Cerebellum (tissue), 4 donors: ENCODE measurements at places on chromosomes 7 and 10.

GRCh38 chr10:3136763-3137611, 35.6 kb downstream of the PITRM1 start:
- no peak for DNase-seq

DNA sequence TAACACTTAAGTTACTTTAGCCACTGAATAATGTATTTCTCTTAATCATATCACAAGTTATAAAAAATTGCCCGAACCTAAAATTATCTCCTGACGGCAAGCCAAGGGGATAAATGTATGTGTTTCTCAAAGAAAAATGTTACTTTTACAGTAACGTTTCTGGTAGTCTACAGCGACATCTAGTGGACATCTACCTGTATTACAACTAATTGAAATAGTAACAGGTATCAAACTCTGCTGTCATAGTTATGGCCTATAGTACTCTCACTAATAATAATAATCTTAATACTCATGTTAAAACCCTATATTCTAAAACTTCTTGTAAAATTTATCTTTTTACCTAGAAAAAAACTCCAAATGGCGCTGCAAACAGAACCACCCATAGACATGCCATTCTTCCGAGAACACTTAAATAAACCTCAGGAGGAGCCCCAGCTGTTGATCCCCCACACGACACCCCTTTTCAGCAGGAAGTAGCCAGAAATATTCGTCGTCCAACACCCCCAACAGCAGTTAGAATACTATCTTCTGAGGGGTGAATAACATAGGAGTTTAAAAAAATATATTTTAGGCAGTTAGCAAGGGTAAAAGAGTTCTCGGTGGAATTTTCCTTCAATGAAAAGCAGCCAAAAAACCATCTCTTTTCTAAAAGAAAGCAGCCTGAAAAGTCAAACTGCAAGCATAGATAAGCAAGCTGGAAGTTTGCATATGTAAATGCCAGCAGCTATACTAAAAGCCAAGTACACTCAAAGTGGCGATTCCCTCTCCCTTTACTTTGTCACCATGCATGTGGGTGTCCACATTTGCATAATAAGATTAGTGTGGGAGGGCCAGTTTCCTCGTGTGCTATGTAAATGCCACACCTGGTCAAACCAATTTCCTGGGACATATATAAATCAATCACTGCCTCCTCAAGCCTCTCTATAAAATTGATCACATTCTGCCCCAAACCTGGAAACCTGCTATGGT, 40.5 kb upstream of the ZNF107 start:
- no peak for DNase-seq

DNA sequence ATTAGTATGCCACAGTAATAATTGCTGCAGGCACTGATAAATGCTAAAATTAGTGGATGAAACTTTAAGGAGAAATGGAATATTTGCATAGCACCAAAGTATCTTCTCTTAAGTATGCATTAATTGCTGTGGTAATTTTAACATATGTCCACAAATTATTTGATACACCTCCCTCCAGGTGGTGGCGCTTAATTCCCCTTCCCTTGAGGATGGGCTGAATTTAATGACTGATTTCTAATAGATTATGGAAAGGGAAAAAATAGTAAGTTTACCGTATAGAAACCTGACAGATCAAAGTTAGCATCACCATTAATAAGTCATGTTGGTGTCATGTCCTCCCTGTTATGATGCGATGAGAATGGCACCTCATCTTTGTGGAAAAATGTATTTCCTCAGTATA, 519.2 kb downstream of the TFEC start:
- no peak for DNase-seq

- no peak for DNase-seq
These were observed 25.3 kb downstream of the IL2RA start for GRCh38 chr10:6036861-6037321.

GRCh38 chr7:92833024-92833765, 3.2 kb downstream of the CDK6 start:
- peak; percentile 71 for DNase-seq

DNA sequence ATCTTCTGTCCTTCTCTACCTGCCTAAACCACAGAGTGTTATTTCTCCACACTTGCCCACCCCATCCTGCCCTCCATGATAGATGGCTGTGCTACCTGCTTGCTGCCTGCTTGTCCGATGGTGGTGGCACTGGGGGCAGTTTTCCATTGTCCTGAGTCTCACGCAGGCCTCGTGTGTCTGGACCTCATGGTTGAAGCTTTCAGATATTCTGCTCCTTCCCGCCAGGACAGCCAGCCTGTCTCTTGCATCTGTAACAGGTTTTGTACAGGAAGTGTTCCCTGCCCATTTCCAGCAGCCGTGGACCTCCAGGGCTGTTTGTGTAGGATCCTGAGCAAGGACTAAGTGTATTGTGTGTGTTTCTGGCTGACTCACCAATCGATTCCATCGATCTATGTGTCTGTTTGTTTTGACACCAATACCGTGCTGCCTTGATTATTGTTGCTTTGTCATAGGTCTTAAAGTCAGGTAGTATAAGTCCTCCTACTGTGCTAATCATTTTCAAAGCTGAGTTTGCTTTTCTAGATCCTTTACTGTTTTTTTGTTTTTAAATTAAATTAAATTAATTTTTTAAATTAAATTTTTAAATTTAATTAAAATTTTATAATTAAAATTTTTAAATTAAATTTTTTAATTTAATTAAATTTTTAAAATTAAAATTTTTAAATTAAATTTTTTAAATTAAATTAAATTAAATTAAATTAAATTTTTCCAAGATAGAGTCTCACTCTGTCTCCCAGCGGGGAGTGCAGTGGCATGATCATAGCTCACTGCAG, 8.5 kb downstream of the IL15RA start:
- DNase-seq, result no peak

DNA sequence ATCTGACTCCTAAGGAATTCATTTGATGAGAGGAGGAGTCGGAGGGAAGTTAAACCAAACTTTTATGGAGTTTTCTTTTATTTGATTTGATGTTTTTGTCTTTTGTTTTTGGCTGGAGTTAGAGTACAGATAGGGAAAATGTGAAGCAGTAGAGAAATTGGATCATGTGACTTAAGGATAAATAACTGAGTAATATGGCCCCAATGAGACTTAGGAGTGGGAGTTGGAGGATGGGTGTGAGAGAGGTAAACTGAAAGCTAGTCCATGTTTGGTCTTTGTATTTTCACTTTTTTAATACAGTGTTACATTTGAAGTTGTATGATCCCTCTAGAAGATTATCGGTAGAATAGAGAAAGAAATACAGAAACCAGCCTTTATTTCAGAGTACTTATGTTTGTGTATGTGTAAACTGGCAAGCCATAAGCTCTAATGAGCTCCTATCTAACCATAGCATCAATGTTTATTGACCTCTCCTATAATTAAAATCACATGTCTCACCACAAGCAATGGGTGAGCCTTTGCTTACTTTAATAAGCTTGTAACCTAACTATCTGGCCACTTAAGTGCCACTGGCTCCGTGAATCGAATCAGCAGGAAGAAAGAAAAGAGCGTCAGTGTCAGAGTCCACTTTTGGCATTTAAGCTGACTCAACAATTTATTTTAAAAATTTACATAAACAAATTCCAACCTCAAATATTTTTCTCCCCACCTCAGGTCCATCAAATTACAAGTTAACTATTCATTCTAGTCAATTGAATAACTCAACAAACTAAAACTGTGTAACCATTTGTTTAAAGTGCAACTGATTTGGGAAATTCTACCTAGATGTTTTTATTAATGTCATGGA, 113.8 kb downstream of the EPDR1 start:
- no peak for DNase-seq

DNA sequence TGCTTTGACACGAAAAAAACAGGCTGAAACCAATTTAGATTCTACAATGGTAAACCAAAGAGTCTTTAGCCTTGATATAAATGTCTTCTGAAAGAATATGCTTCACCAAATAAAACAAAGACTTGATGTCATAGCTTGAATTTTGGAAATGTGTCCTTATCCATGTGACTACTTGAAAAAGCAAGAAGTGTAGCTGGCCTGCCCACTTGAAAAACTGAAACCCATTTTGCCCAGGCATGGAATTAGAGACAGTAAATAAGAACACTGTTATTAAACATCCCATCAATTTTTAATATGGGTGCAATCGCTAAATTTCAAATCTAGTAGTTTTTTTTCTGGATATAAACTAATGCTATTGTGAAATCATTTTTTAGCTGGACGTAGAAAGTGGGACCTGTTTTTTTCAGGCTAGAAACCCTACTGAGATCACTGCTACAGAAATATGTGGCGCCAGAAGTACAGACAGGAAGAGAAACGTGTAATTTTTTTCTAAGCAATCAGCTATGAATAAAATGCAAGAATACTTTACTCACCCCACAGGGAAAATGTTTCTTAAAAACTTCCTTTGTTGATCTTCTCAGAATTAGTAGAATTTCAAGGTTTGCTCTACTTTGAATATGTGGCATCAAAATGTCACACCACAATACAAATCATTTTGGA, 56.7 kb downstream of the PIP4K2A start:
- DNase-seq, result no peak

GRCh38 chr7:94266238-94266644, 128.5 kb upstream of the COL1A2 start:
- no peak for DNase-seq

- peak; percentile 86 for DNase-seq
These were observed 196.8 kb downstream of the SKAP2 start for GRCh38 chr7:26667514-26668133.

GRCh38 chr10:45280113-45280760, 35.2 kb downstream of the OR13A1 start:
- no peak for DNase-seq

- no peak for DNase-seq
These were observed 711 bp downstream of the KIF20B start for GRCh38 chr10:89702121-89702480.

DNA sequence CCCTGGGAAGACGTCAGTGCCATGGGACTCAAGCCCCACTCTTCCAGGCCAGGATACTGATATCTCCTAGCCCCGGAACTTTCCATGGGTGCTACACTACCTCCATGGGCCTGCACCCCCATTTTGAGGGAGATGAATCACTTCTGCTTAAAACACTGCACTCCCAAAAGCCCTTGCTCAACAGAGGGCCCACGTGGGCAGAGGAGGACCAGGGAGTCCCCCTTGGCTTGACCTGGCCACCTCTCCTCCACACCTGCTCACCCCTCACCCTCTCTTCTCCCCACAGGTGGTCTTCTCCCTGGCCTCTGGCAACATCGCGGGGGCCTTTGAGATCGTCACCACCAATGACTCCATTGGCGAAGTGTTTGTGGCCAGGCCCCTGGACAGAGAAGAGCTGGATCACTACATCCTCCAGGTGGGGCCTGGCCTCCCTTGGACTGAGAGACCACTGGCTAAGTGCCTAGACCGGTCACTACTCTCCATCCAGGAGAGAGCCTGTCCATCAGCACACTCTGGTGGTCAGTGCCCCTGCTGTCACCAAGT, 19.9 kb upstream of the C10orf105 start:
- DNase-seq, result no peak
